Adrenal gland (tissue), 19 donors: ENCODE measurements at places on chromosomes 13 and 19. TPM values are rescaled to one million over a fixed set of nuclear protein-coding genes. Genes with fewer than 3 reads are reported as not detected.

DNA sequence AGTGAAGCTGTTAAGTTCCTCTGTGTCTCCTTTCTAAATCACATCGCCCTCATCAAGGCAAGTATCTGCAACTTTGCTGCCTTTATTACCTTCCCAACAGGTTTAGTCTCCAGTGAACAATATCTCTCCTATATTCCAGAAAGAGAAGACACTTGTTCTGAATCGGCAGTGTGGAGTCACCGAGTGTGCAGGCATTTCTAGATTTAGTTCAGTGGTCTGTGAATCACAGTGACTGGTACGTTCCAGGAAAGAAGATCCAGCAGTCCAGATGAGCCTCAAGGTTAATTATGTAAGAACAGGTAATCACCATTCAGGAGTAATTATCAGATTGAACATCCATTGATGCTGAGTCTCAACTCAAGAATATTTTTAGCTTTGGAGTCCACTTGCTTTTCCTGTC, 497.0 kb downstream of the FOXO1 start:
- H3K27ac ChIP-seq, result no peak overlapping the region
- DNase-seq, result no peak
- no peak overlapping the region for H3K4me3 ChIP-seq
- H3K4me1 ChIP-seq, result no peaks in the 10 kb centered on the region

- no peaks in the 10 kb centered on the region for H3K36me3 ChIP-seq
- no peak overlapping the region for H3K27ac ChIP-seq
- no peaks in the 10 kb centered on the region for H3K27me3 ChIP-seq
- H3K4me3 ChIP-seq, result no peak overlapping the region
- H3K4me1 ChIP-seq, result no peaks in the 10 kb centered on the region
Observed at GRCh38 chr13:94382517-94382916, 97.0 kb downstream of the DCT start.

DNA sequence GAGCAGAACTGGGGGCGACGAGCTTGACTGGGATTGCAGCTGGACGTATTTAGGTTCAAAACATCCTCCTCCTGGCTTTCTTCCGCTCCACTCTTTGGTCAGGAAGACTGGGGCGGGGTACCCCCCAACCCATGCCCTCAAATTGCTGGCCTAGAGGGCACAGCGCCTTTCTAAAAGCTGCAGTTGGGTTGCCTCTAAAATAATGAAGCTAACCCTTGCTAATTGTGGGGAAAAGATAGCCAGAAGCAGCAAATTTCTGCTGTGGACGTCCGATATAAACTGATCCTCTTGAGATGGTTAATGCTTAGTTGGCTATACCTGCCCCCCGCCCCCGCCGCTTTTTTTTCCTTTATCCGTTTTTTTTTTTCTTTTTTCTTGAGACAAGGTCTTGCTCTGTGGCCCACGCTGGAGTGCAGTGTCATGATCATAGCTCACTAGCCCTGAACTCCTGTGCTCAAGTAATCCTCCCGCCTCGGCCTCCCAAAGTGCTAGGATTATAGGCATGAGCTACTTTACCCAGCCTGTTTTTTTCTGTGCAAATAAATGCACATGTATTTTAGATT, 754 bp upstream of the CHERP start:
- peak overlapping the region; percentile 55 for H3K4me3 ChIP-seq
- peaks cover 12% of the 10 kb centered on the region for H3K4me1 ChIP-seq
- H3K27ac ChIP-seq, result no peak overlapping the region
- no peak for DNase-seq
- H3K36me3 ChIP-seq, result no peaks in the 10 kb centered on the region
- H3K27me3 ChIP-seq, result no peaks in the 10 kb centered on the region

- no peaks in the 10 kb centered on the region for H3K36me3 ChIP-seq
- H3K4me1 ChIP-seq, result no peaks in the 10 kb centered on the region
- no peaks in the 10 kb centered on the region for H3K27me3 ChIP-seq
- no peak for DNase-seq
- H3K27ac ChIP-seq, result no peak overlapping the region
- no peak overlapping the region for H3K4me3 ChIP-seq
Observed at GRCh38 chr13:78569029-78569428, 34.3 kb downstream of the POU4F1 start.

The PSG6 gene
- total RNA-seq, result not detected

The OSCAR gene
- 0.11 TPM for total RNA-seq

The SH2D3A gene
- not detected for total RNA-seq

The PABPC3 gene
- total RNA-seq, result 0.13 TPM
